ENCODE measurements at places on chromosomes 4 and X.

DNA sequence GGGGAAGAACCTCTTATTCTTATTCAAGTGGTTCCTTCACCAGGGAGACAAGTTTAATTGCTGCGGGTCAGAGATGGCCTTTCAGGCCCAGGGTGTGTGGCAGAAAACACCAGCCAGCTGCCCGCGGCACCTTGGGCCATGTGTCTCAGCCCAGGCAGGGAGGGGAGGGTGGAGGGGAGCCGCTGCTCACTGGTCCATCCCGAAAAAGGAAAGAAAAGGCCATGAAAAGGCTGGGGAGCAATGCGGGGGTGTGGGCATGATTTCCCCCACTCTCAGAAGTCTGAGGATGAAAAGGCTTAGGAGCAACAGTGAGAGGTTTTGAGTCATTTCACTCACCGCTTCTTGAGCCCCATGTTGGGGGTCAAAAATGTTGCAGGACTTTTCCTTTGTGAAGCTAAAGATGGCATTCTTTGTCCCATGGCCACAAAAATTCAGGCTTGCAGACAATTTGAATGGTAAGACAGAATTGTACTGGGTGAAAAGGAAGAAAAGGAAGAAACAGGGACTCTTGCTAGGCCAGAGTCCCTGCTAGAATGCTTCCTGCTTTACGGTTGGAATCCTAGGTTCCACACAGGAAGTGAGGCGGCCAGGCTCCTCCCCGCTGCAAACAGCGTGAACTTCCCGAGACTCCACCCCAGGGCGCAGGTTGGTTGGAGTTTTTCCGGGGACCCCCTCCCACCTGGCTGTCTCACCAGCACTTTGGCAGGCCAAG lies 17.4 kb upstream of the FAM47E start:
- H3K27ac ChIP-seq, result no peak overlapping the region
- H3K4me3 ChIP-seq, result no peak overlapping the region
- H3K36me3 ChIP-seq, result peaks cover 2% of the 10 kb centered on the region
- DNase-seq, result no peak

DNA sequence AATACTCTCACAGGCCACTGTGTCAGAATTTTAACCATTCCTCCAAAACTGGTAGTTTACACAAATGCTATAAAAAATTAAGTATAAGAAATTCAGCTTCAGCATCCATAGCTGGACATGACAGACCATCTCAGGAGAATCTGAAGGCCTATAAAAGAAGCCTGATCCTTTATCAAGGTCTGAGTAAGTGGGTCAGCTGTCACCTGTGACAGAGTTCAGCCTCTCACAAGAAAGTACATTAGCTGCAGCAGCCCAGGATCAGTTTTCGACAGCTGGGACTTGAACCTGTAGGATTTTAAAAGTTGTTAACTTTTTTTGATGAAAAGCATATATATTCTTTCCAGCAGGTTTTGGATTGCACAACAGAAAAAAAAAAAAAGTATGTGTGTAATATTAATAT lies 60.7 kb downstream of the PPP3CA start:
- no peak for DNase-seq
- peaks cover 84% of the 10 kb centered on the region for H3K4me1 ChIP-seq
- H3K27me3 ChIP-seq, result no peaks in the 10 kb centered on the region
- peaks cover 2% of the 10 kb centered on the region for H3K36me3 ChIP-seq

DNA sequence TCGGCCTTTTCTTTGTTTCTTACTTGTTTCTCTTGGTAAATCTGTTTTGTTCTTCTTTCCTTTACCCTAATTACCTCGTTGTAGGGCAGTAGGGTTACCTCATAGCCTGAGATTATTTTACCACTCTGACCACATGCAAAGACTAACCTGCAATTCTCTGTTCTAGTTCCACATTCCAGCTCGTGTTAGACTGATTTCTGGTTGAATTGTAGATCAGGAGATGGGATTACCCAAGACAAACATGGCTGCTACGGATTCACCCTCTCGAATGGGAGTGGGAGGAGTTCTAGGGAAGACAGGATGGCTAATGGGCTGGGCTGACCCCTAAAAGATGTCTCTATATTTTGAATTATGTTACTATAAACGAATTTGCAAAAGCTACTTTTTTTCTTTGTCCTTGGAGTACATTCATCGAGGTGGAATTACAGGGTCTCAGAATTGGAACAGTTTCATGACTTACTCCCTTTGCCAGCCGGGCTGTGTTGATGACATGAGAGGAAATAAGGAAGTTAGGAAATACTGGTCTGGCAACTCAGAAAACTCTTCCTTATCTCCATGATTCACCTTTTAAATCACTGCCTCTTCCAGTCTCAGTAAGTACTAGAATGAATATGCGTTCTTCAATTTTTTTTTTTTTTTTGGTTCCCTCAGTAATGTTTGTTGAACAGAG lies 36.7 kb upstream of the FBXW7 start:
- no peak overlapping the region for H3K27ac ChIP-seq
- peaks cover 3% of the 10 kb centered on the region for H3K4me1 ChIP-seq
- H3K4me3 ChIP-seq, result no peak overlapping the region
- DNase-seq, result no peak

DNA sequence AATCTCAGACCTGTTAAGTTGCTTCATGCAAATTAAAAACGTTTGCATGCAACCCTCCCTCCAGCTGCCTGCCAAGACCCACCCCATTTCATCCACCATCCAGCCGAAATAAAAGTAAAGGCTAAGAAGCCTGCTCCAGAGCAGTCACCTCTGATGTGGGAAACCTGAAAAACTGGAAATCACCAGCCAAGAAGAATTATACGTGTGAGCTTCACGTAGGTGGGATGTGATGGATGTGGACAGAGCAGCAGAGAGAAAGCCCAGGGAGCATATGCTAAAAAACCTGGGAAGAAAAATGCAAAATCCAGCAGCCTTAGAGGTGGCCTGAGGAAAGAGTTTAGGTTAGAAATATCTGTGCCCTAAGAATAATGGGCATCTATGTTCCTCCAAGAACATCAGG lies 160.6 kb upstream of the STS start:
- DNase-seq, result no peak
- no peaks in the 10 kb centered on the region for H3K36me3 ChIP-seq
- no peak overlapping the region for H3K27ac ChIP-seq
- H3K27me3 ChIP-seq, result no peaks in the 10 kb centered on the region

DNA sequence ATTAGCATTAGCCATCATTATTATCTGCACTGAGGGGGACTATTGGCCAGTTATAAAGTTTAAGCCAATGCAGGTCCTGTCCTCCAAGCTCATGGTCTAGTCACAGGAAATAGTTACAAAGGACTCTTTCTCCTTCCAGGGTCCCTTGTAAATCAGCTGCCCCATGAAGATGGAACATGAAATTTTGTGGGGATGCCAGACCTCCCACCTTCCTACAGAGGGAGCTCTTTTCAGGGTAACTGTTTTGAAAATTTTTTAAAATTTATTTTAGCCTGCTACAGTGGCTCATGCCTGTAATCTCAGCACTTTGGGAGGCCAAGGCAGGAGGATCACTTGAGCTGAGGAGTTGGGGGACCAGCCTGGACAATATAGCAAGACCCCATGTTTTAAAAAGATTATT lies 124.4 kb upstream of the SLC34A2 start:
- no peak overlapping the region for H3K27ac ChIP-seq
- no peaks in the 10 kb centered on the region for H3K36me3 ChIP-seq
- H3K27me3 ChIP-seq, result peaks cover 2% of the 10 kb centered on the region
- no peak for DNase-seq
- no peak overlapping the region for H3K4me3 ChIP-seq

DNA sequence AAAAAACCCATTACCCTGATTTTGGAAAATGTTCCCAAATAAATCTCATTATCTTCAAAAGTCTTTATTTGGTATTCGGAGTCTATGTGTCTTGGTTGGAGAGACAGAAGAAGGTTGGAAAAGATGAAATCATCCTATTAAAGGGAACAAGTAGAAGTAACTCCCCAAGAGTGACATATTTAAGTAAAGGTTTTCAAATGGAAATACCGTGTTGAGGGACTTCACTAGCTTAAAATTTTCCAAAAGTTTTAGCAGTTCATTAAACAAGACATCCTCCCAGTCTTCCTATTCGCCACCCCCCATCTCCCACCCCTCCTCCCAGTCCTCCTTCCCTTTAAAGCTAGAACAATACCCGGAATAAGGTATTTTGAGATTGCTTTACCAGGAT lies 62.7 kb upstream of the CCDC160 start:
- H3K4me1 ChIP-seq, result peaks cover 12% of the 10 kb centered on the region
- peak overlapping the region; percentile 94 for H3K4me3 ChIP-seq
- peaks cover 3% of the 10 kb centered on the region for H3K36me3 ChIP-seq
- H3K27ac ChIP-seq, result no peak overlapping the region

GRCh38 chr4:160276785-160277325 lies 1174.0 kb downstream of the RAPGEF2 start:
- DNase-seq, result no peak
- H3K27ac ChIP-seq, result no peak overlapping the region
- H3K4me1 ChIP-seq, result no peaks in the 10 kb centered on the region
- no peak overlapping the region for H3K4me3 ChIP-seq

DNA sequence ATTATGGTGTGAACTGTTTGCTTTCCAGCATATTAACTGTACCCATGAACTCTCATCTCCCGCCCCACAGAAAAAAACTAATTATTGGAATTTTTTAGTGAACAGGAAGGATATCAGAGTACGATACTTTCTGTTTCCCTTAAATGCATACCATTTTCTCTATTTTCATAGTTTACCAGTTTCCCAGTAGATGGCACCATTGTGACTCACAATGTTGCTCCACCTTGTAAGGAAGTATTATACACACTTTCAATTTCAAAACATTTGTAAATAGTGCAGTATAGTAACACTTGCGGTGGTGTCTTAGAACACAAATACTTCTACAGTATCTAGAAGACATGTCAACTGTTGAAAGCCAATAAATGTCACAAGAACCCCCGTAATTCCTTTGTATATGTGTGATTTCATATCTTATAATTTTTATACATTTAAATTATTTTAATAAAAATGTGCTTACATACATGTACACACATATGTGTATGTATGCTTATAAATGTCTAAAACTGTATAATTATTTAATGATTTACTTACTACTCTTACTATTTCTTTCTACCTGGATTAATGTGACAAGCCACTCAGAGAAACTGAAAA lies 167.3 kb downstream of the SLIT2 start:
- peak overlapping the region; percentile 44 for H3K4me3 ChIP-seq
- no peaks in the 10 kb centered on the region for H3K36me3 ChIP-seq
- no peak overlapping the region for H3K27ac ChIP-seq
- DNase-seq, result no peak

DNA sequence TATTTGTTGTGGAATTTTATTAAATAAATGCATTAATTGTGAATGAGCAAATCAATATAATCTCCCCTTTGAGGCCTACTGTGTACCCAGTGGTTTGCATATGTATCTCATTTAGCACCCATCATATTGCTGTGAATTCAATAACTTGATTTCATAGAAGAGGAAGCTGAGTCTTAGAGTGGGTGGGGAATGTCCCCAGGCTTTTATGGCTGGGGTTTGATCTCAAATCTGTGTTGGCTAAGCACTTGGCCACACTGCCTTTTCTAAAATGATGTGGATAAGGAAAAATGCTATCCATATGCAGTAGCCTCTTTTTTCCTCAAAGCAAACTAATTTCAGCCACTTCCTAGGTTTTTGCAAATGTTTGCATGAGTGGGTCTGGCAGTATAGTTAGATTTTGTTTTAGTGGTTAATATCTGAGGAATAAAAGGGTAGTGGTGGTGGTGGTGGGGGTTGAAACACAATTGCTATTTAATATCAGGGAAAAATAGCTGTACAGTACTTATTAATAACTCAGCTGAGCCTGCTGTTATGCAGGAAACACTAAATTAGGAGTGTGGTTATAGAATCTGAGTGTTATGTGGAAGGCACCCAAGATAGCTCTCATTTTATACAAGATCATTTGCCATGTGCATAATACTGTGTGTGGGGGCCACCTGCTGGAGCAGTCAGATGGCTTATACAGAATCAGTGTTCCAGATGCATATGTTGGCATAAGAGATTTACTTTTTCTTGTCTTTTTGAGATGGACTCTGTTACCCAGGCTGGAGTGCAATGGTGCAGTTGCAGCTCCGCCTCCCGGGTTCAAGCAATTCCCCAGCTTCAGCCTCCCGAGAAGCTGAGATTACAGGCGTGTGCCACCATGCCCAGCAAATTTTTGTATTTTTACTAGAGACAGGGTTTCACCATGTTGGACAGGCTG lies 108.0 kb downstream of the TMEM131L start:
- H3K36me3 ChIP-seq, result peaks cover 50% of the 10 kb centered on the region
- no peak for DNase-seq
- peak overlapping the region; percentile 32 for H3K4me3 ChIP-seq
- H3K4me1 ChIP-seq, result peaks cover 77% of the 10 kb centered on the region
- H3K27ac ChIP-seq, result peak overlapping the region; percentile 82

DNA sequence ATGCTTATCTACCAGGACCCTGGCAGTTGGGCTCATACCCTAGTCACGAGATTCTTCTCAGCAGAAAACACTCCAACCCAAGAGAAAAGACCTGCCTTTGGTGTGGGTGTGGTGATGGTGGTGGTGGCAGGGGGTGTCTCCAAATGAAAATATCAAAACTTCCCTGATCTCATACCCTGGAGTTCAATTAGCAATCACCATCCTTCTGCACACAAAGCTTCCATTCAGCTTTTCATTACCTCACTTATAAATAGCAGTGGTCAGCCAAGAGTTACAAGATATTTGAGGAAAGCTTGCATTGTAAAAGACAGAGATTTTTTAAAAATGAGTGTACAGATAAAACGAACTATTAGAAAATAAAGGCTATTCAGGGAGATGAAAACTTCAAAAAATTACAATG lies 580.8 kb upstream of the MAGEB2 start:
- H3K27me3 ChIP-seq, result no peaks in the 10 kb centered on the region
- H3K4me3 ChIP-seq, result no peak overlapping the region
- no peak for DNase-seq
- H3K36me3 ChIP-seq, result no peaks in the 10 kb centered on the region
- H3K27ac ChIP-seq, result no peak overlapping the region

GRCh38 chr4:38605181-38605752 lies 58.7 kb upstream of the KLF3 start:
- H3K27me3 ChIP-seq, result no peaks in the 10 kb centered on the region
- DNase-seq, result no peak
- no peak overlapping the region for H3K27ac ChIP-seq
- H3K36me3 ChIP-seq, result no peaks in the 10 kb centered on the region
- no peak overlapping the region for H3K4me3 ChIP-seq
